A673 (cell line): ENCODE measurements at places on chromosomes 4 and X. TPM values are rescaled to one million over a fixed set of nuclear protein-coding genes. Genes with fewer than 3 reads are reported as not detected.

The PAGE5 gene
- total RNA-seq: not detected in 2 replicates

The TMEM271 gene
- 2.6 and 3.6 TPM in 2 replicates for total RNA-seq

The TRMT10A gene
- total RNA-seq: 2.4 and 4.6 TPM in 2 replicates

The ZAR1 gene
- 0.28 TPM in 1 of 2 replicates, not detected in the other for total RNA-seq
